ENCODE measurements at places on chromosomes 16 and 17. TPM values are rescaled to one million over a fixed set of nuclear protein-coding genes. Genes with fewer than 3 reads are reported as not detected.

GRCh38 chr17:1055751-1056645 lies 59.1 kb downstream of the TIMM22 start:
- peak; percentile 27 for DNase-seq
- H3K4me1 ChIP-seq: peaks cover 5% of the 10 kb centered on the region
- H3K4me3 ChIP-seq: no peak overlapping the region

Gene TMEM114
- polyA plus RNA-seq: not detected

Gene DPEP3
- not detected for polyA plus RNA-seq

Gene PSMC3IP
- 14.4 TPM for polyA plus RNA-seq

- DNase-seq: no peak
- H3K4me3 ChIP-seq: no peak overlapping the region
- no peaks in the 10 kb centered on the region for H3K4me1 ChIP-seq
Measured at GRCh38 chr16:27110524-27110896, 43.8 kb downstream of the C16orf82 start.
